ENCODE measurements at places on chromosomes 6 and 20. TPM values are rescaled to one million over a fixed set of nuclear protein-coding genes. Genes with fewer than 3 reads are reported as not detected.

GRCh38 chr6:69622230-69622629 is 174.6 kb downstream of the LMBRD1 start:
- no peak for DNase-seq

MMP24OS gene
- 10.4 TPM for total RNA-seq

DNA sequence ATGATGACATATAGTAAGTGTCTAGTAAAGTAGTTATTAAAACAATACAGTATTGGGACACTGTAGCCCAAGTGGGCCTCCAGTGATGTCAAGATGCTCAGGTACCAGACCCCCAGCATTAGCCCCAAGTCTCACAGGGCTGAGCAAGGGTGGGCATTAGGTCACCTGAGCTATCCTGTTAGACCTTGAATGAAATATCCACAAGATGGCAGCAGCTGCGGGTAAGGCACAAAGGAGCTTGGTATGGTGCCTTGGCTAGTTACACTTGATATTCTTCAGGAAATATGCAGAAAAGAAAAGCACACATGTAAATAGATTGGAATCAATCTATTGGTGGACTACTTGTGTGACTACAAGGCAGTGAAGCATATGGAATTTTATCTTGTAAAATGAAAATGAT is 701.8 kb upstream of the ADGRB3 start:
- DNase-seq, result peak; percentile 16

- no peak for DNase-seq
These were observed 10.2 kb downstream of the ELMO2 start for GRCh38 chr20:46396052-46396740.

LRRN4 gene
- total RNA-seq, result not detected
